Motor neuron (in vitro differentiated cells): ENCODE measurements at places on chromosomes 2 and 18. TPM values are rescaled to one million over a fixed set of nuclear protein-coding genes. Genes with fewer than 3 reads are reported as not detected.

CYP26B1 gene
- total RNA-seq: 1.8 and 1.9 TPM in 2 replicates

TACR1 gene
- 1.1 and 2.4 TPM in 2 replicates for total RNA-seq

SIX2 gene
- 0.71 and 0.83 TPM in 2 replicates for total RNA-seq

SERPINB5 gene
- total RNA-seq: not detected in 2 replicates

DCDC2C gene
- total RNA-seq: not detected in 2 replicates

IGFBP5 gene
- 104 and 234 TPM in 2 replicates for total RNA-seq

GPR35 gene
- 0.57 and 1.5 TPM in 2 replicates for total RNA-seq

NLRC4 gene
- total RNA-seq: 1.6 TPM in 2 replicates

CNTNAP5 gene
- 0.28 TPM in 1 of 2 replicates, not detected in the other for total RNA-seq

PROM2 gene
- 2.8 and 10.6 TPM in 2 replicates for total RNA-seq

SCN2A gene
- 24.4 and 31.2 TPM in 2 replicates for total RNA-seq

RGPD8 gene
- total RNA-seq: 16.8 and 17.8 TPM in 2 replicates

SOCS6 gene
- 13.6 and 13.7 TPM in 2 replicates for total RNA-seq

GALNT3 gene
- total RNA-seq: 0.73 and 0.75 TPM in 2 replicates

UGT1A8 gene
- total RNA-seq: 0.09 TPM in 1 of 2 replicates, not detected in the other

ZNF519 gene
- 9.0 and 11.4 TPM in 2 replicates for total RNA-seq

BMP10 gene
- 0.24 and 0.58 TPM in 2 replicates for total RNA-seq

KIF5C gene
- 249 and 283 TPM in 2 replicates for total RNA-seq

MROH2A gene
- 0.05 and 0.29 TPM in 2 replicates for total RNA-seq

MDH1B gene
- total RNA-seq: 3.6 and 4.3 TPM in 2 replicates

CCDC74A gene
- total RNA-seq: 10.0 and 12.3 TPM in 2 replicates

HMSD gene
- 1.4 and 2.7 TPM in 2 replicates for total RNA-seq

DUSP19 gene
- 5.6 and 6.4 TPM in 2 replicates for total RNA-seq

GAL3ST2 gene
- 0.63 and 0.66 TPM in 2 replicates for total RNA-seq

DTNA gene
- total RNA-seq: 33.7 and 42.5 TPM in 2 replicates

C2orf15 gene
- 0.75 and 1.9 TPM in 2 replicates for total RNA-seq

ALPP gene
- total RNA-seq: 1.4 TPM in 1 of 2 replicates, not detected in the other

OXER1 gene
- 2.3 and 2.9 TPM in 2 replicates for total RNA-seq

IL18RAP gene
- not detected in 2 replicates for total RNA-seq

MYOM1 gene
- 0.63 and 1.4 TPM in 2 replicates for total RNA-seq

UGT1A3 gene
- total RNA-seq: not detected in 2 replicates

UGT1A4 gene
- total RNA-seq: not detected in 2 replicates

ELAC1 gene
- total RNA-seq: 13.7 and 16.6 TPM in 2 replicates

SCN7A gene
- total RNA-seq: 0.05 and 0.06 TPM in 2 replicates

RUFY4 gene
- 0.35 TPM in 1 of 2 replicates, not detected in the other for total RNA-seq

ATF2 gene
- total RNA-seq: 61.3 and 69.5 TPM in 2 replicates

TTC31 gene
- total RNA-seq: 4.0 and 6.3 TPM in 2 replicates

AKAIN1 gene
- total RNA-seq: not detected in 2 replicates

SMYD1 gene
- 4.0 and 5.1 TPM in 2 replicates for total RNA-seq

ESPNL gene
- 0.37 and 0.71 TPM in 2 replicates for total RNA-seq

KLHL29 gene
- 3.7 and 4.1 TPM in 2 replicates for total RNA-seq

DLX2 gene
- 0.14 and 0.52 TPM in 2 replicates for total RNA-seq

AGXT gene
- 0.18 and 0.33 TPM in 2 replicates for total RNA-seq

TMEM163 gene
- 0.26 and 0.31 TPM in 2 replicates for total RNA-seq

ARL6IP6 gene
- total RNA-seq: 36.5 and 36.9 TPM in 2 replicates

LAMA1 gene
- 7.4 and 8.8 TPM in 2 replicates for total RNA-seq

SCRN3 gene
- 19.8 and 31.4 TPM in 2 replicates for total RNA-seq

TTC39C gene
- 13.9 and 17.9 TPM in 2 replicates for total RNA-seq

PSD4 gene
- 0.74 and 0.93 TPM in 2 replicates for total RNA-seq

EFEMP1 gene
- 5.2 and 6.3 TPM in 2 replicates for total RNA-seq

BOLL gene
- total RNA-seq: 0.21 TPM in 1 of 2 replicates, not detected in the other

POTEF gene
- total RNA-seq: 31.2 and 69.6 TPM in 2 replicates

PRLH gene
- not detected in 2 replicates for total RNA-seq

MALL gene
- 0.18 and 1.5 TPM in 2 replicates for total RNA-seq
